Mammary epithelial cell (primary cell): ENCODE measurements at places on chromosomes 11 and 22.
A peak's percentile ranks its signal among the peaks of the same experiment; 100 is the strongest.

DNA sequence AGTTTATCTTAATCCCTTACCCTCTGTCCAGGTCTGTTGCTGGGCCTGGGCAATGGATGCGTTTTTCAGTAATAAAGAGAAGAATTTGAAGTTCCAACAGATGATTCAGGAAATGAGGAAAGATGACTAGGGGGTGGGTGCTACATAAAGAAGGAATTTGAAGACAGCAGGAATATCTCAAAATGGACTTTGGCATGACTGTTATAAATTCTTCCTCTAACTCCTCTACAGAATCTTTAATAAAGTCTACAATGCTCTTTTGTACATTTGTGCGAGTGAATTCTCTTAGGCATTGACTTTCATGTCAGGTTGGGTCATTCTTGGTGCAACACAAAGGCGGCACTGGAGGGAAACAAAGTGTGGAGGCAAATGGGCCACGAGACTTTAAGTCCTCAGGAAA, 35.1 kb upstream of the PRSS23 start:
- DNase-seq = no peak

DNA sequence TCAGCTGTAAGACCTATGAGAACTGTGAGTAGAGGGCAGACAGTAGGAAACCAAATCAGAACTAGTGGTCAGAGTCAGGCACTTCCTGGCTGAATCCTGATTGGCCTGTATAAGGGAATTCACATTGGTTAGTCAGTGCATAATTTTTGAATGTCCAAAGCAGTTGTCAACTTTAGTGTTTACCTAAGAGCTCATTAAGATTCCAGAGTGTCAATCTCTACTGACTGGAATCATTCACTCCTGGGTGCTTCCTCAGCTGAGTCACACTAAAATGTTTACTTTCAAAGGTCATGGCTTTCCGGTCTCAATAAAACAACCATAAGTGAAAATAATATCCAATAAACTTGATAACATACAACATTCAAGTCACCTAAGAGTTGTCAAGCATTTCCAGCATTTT, 306.1 kb downstream of the C11orf87 start:
- DNase-seq = peak; percentile 30

GRCh38 chr11:33674035-33674814, 26.4 kb downstream of the C11orf91 start:
- DNase-seq = no peak

DNA sequence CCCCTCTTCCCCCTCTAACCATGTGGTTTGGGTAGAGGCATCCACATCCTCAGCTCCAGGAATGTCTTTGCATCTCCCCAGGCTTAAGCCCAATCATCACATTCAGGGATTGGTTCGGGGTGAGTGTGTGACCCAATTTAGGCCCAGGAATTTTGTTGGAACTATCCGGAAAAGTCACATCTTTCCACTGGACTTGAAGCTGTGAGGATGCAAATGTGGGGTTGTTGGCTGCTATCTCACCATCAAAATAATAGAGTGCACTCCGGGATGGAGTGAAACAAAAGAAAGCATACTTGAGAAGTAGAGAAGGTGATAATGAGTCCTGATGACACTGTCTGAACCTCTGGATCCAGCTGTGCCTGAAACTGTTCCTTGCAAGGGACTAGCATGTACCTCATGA, 33.8 kb upstream of the OLFML1 start:
- no peak for DNase-seq

DNA sequence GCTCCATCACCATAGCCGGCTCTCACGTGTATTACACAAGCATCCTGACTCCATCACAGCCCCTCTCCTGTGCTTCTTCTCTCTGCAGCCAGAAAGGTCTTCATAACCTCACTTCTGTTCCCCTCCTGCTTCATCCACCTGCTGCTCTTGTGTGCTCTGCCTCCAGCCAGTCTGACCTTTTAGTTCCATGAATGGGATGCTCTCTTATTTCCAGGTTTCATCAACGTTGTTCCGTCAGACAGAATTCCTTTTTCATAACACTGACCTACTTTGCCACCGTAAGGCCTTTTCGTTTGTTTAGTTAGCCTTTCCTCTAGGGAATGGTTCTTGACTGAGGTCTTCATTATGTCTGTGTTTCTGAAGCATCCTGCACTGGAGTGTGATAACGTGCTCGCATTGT, 18.8 kb downstream of the GRAMD1B start:
- DNase-seq = no peak

- peak; percentile 34 for DNase-seq
These were observed 20.7 kb downstream of the DMC1 start for GRCh38 chr22:38549101-38549894.

GRCh38 chr11:69962152-69962551, 116.0 kb upstream of the ANO1 start:
- DNase-seq = peak; percentile 59
